ENCODE measurements at places on chromosomes 5 and 9. TPM values are rescaled to one million over a fixed set of nuclear protein-coding genes. Genes with fewer than 3 reads are reported as not detected.

GRCh38 chr9:85246541-85246940 is 495.2 kb downstream of the AGTPBP1 start:
- no peak for DNase-seq

- DNase-seq: no peak
Measured at GRCh38 chr5:82821846-82822633, 255.2 kb downstream of the TMEM167A start.

- DNase-seq: no peak
Measured at GRCh38 chr5:6850106-6850432, 136.8 kb downstream of the TENT4A start.

DNA sequence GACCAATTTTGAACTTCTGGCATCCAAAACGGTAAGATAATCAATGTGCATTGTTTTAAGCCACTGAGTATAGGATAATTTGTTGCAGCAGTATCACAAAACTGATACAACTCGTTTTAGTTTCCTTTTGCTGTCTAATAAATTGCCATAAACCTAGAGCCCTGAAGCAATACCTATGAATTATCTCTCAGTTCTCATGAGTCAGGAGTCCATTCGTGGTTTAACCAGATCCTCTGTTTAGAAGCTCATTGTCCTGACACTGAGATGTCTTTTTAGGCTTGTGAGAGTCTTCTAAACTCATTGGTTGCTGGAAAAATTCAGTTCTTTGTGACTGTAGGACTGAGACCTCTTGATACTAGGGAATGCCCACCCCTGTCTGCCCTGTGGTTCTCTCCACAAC is 262.9 kb downstream of the SEMA5A start:
- no peak for DNase-seq

- DNase-seq: no peak
Measured at GRCh38 chr5:168088410-168089173, 202.9 kb upstream of the WWC1 start.

DNA sequence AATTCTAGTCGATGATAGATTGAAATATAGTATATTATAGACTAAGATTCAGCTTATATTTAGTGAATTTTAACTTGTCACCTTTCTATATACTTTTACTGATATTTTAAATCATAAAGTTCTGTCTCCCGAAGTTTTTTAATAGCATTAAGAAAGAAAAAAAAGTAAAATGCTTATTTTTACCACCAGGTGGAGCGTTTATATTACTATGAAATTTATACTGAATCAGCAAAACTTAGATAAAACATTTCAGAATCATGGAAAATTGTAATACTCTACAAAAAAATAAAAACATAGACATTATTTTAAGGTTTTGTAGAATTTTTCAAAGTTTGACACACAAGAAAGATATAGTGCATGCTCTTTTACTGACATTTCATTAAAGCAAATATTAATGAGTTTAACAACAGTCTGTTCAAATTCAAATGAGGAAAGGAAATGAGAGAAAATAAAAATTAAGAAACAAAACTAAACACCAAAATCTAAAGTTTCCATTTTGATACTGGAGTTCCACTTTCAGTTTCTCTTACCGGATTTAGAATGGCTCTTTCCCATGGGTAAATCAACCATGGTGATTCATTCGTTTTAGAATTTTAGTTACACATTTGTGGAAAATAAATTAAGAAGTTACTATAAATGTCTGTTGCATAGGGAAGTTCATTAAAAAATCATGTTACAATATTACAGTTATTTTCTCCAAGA is 1035.3 kb downstream of the CDH12 start:
- no peak for DNase-seq

GRCh38 chr9:35071814-35072460 is 488 bp downstream of the VCP start:
- peak; percentile 93 for DNase-seq

DNA sequence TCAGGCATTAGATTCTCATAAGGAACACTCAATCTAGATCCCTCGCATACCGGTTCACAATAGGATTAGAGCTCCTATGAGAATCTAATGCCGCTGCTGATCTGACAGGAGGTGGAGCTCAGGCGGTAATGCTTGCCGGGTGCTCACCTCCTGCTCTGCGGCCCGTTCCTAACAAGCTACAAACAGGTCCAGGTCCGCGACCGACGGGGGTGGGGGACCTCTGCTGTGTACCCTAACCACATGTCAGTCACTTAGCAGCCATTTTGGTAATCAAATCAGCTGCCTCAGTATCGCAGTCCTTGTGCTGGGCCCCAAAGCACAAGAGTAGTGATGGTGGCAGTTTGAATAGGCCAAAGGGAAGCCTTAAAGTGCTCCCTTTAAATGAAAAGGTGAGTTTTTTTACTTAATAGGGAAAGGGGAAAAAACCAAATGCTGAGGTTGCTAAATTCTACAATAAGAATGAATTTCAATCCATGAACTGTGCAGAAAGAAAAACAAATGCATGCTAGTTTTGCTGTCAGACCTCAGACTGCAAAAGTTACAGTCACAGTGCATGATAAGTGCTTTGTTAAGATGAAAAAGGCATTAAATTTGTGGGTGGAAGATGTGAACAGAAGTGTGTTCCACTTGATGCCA is 67.0 kb upstream of the TNPO1 start:
- DNase-seq: no peak

DNA sequence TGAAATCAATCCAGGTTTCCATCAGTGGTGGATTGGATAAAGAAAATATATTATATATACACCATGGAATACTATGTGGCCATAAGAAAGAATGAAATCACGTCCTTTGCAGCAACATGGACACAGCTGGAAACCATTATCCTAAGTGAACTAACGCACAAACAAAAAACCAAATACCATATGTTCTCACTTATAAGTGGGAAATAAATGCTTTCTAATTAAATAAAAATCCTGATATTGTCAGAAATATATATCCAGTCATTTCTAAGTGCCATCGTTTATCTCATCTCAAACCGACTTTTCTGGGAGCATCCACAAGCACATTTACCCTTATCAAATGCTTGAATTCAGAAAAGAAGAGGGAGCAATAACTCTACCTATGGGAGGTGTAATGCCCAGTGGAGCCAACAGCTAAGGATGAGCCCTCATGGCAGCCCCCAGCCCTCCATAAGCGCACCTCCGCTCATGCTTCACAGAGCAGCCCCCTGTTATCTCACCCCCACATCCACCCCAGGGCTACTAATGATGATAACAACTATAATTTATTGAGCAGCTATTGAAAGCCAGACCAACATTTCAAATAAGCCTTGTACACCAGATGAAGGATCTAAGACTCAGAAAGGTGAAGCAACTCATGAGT is 101.7 kb upstream of the SPOCK1 start:
- no peak for DNase-seq

GRCh38 chr5:111453295-111453694 is 59.0 kb downstream of the STARD4 start:
- no peak for DNase-seq

DNA sequence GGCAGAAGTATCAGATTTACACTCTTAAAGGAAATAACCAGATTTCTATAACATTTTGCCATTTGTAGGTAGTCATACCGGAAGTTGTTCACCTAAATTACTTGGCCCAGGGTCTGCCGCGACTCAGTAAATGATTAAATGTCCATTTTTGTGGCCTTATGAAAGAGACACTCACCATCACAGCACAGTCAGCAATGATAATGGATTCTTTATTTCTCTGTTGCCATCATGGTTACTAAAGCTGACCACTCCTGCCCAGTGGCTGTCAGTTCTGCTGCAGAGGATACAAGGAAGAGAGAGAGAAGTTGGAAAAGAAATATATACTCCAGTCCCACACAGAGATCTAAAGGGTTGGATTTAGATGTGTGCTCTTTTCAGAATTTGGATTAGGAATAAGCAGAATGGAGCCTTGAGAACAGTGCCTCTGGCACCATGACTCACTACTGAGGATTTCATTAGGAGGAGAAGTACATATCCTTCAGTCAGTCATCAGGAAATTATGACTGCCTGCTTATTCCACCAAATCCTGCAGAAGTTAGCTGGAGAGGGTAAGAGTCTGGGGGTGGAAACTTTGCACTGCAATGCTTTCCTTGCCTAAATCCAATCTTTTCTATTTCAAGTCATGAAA is 72.8 kb upstream of the EFNA5 start:
- no peak for DNase-seq

GRCh38 chr9:74120061-74120460 is 377.1 kb upstream of the RORB start:
- DNase-seq: no peak

DMRT2 gene
- total RNA-seq: 0.21 TPM

DNA sequence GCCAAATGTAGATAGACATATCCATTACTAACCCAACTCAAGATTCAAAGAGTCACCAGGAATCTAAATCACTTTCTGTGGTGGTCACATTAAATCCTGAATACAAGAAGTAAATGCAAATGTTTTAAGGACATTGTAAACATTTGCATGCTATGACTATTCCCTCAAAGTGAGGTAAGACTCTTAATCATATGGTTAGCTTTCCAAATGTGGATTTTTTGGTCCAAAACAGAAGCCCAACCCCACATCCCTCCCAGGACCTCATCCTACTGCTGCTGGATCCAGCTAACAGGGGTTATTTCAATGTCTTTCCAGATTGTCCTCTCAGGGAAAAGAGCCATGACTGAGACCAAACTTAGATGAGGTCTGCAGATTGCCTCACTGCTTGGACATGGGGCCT is 228.1 kb upstream of the PANK3 start:
- no peak for DNase-seq

- DNase-seq: no peak
Measured at GRCh38 chr9:18405240-18405639, 68.7 kb upstream of the ADAMTSL1 start.

ANKRD18B gene
- 0.65 TPM for total RNA-seq

GRCh38 chr5:3948838-3949237 is 353.2 kb downstream of the IRX1 start:
- peak; percentile 11 for DNase-seq

NOL6 gene
- 86.7 TPM for total RNA-seq

GRCh38 chr5:160230686-160231527 is 1.6 kb downstream of the FABP6 start:
- no peak for DNase-seq

DNA sequence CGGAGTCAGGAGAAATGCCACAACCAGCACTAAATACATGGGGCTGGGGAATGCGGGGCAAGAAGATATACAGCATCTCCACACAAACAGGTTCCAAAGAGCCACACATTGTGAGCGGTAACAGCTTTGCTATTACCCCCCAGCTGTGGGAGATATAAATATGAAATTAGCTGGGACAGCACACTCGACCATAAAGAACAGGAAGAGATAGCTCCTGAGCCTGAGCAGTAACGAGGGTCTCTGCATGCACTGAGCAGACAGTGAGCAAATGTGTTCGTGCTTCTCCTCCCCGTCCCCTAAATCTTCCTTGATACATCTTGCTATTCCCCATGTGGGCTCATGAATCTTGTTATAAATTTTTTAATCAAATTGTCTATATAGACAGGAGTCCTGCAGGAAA is 53.1 kb downstream of the ADAMTS2 start:
- no peak for DNase-seq

GRCh38 chr5:55176176-55176818 is 3.3 kb upstream of the CDC20B start:
- peak; percentile 81 for DNase-seq

DNA sequence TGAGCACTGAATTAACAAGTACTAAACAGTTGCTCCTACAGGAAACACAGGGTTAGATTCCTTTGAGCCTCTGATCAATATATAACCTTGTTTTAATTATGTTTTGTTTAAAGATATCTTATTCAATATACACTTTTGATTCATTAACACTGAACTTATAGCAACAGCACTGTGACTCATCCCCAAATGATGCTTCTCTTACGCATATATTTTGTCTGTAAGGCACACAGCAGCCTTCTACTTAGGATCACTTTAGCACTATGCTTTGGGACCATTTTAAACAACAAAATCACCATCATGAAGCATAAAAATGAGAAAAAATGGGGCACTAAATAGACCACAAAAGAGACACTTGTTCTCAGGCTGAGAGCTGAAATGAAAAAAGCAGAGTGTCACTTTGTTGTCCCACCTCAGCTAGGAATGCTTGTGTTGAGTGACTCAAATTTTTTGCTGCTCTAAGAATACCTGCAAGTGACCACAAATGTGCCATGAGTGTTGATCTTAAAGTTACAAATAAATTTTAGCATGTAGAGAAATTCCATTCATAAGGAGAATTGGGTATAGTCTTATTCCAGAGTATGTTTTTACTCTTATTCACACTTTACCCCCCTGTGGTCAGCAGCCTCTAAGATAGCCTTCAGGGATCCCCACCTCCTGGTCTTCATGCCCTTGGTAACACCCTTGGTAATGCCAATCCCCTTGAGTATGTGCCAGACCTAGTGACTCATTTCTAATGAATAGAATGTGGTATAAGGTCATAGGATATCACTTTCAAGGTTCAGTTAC is 252.7 kb upstream of the IL12B start:
- DNase-seq: no peak

CDC37L1 gene
- 11.3 TPM for total RNA-seq

- DNase-seq: no peak
Measured at GRCh38 chr5:23146183-23146582, 293.0 kb upstream of the CDH12 start.

DNA sequence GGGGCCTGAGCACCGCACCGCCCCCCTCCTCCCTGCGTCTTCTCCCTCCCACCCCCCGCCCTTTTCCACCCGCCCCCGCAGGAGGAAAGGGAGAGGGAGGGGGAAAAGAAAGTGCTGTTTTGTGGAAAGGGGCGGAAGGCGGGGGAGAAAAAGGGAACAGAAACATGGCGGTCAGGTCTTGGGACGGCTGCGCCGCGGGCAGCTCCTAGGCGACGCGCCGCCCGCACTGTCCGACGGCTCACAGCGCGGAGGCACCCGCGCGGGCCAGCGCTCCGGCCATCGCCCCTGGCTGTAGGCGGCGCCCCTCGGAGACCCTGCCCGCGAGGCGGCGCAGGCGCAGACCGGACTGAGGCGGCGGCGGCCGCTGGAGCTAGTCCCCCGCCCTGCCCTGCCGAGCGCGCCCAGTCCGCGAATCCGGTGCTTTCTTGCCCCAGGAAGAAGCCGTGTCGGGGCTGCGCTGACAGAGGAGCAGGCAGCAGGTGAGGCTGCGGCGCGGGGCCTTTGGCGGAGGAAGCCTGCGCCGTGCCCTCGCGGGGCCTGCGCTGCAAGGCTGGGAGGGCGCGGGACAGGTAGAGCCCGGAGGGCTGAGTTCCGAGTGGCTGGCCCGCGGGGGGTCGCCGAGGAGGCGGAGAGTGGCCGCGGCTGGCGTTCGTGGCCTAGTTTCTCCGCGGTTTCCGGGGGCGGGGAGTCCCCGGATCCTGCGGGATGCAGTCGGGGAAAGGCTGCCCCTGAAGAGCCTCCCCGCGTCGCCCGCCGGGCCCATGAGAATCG is at the start of gene DENND4C:
TSS of gene DENND4C (plus strand) at position 339 of the 771 bp plus-strand sequence. CDS start 45,482 bp downstream, outside the sequence.
- DNase-seq: peak; percentile 96

SLC28A3 gene
- 0.44 TPM for total RNA-seq

Data from activated CD4-positive, alpha-beta T cell treated with anti-CD3 and anti-CD28 coated beads, Interleukin-2, amount 10 ng/mL, durations not matched to agents 24 days and 14 days (primary cell).